Fibroblast of gingiva (primary cell): ENCODE measurements at places on chromosomes 5 and 9.

GRCh38 chr9:93098236-93098946 is 2.4 kb downstream of the CARD19 start:
- DNase-seq = peak; percentile 100

GRCh38 chr9:71680189-71680980 is 87.9 kb downstream of the CEMIP2 start:
- peak; percentile 62 for DNase-seq

- DNase-seq = peak; percentile 37
Observed at GRCh38 chr9:34403554-34404380, 27.1 kb upstream of the MYORG start.

- DNase-seq = no peak
Observed at GRCh38 chr5:28914297-28914696, 1875.9 kb upstream of the CDH9 start.

GRCh38 chr5:147286296-147286695 is 51.5 kb downstream of the STK32A start:
- no peak for DNase-seq

GRCh38 chr5:149959406-149960236 is 937 bp upstream of the SLC26A2 start:
- peak; percentile 65 for DNase-seq

- no peak for DNase-seq
Observed at GRCh38 chr9:97668485-97668884, 28.7 kb downstream of the XPA start.

- no peak for DNase-seq
Observed at GRCh38 chr5:143398053-143398355, 5.5 kb downstream of the NR3C1 start.

DNA sequence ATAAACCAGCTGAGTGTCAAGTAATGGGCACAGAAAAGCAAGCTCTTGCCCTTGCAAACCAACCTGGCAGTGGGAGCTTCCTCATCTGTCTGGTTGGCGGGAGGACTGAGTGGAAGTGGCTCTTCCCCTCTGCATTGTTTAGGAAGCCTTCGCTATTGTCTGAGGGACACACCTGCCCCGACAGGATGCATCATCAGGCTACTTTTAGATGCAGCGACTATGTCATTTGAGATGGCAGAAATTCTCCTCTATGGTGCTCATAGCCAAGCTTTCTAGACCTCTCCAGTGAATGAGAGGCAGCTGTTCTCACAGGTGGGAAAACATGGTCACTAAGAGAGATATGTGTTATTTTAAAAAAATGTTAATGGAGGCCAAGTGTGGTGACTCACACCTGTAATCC is 104.0 kb downstream of the DOCK8 start:
- no peak for DNase-seq

GRCh38 chr5:168093200-168093910 is 198.1 kb upstream of the WWC1 start:
- no peak for DNase-seq

DNA sequence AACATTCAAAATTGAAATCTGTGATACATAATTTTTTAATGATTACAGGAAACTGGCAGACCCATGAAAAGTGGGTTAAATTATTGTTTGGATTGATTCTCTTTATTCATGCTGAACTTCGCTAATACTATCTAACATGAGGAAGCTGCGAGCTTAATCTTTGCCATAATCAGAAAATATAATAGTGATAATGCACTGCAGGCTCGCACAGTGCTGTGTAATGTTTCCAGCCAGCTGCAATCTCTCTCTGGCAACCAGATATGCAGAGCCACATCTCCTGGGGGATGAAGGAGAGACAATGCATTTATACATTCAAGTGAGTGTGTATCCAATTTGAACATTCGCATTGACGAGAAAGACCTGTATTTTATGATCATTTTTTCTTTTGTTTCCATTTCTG is 669.7 kb upstream of the RGMB start:
- DNase-seq = no peak

GRCh38 chr9:100739208-100739607 is 161.3 kb downstream of the CAVIN4 start:
- DNase-seq = no peak

DNA sequence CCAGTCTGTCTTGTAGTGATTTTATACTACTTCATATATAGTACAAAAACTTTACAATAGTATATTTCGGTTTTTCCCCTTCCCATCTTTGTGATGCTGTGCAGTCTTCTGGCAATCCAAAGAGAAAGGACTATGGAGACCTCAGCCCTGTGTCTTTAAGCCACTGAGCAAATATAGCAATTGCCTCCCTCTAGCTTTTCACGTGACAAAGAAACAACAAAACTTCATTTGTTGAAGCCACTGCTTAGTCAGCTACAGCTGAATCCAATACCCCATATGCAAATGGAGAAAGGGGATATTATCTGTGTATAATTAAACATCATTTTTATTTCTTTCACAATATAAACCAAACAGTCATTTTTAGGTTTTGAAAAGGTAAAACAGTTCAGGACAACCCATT is 142.8 kb upstream of the STK32A start:
- DNase-seq = no peak

DNA sequence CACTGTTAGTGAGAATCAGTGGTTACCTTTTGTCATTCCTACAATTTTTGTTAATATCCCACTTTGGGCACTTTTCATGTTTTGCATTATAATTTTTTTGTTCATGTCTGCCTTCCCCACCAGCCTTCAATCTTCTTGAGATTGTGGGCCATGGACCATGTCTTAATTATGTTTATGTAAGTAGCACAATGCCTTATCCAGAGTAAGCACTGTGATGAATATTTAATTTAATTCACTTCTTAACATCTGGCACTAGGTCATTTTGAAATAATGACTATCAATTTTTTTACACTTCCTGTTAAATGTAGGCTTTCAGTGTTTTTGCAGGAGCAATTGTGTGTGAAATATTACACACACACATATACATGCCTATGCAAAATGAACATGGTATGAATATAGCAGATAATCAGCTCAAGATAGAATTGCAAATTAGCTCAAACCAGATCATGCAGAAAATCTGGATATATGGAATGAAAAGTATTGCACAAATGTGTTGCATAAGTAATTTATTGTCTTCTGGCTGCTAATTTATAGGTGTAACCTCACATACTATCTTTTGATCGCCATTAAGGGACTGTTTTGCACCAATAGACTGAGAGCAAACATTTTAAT is 5.3 kb upstream of the SHOC1 start:
- DNase-seq = no peak

GRCh38 chr9:3541206-3541605 is 15.4 kb upstream of the RFX3 start:
- no peak for DNase-seq

- no peak for DNase-seq
Observed at GRCh38 chr5:173355561-173355960, 27.3 kb upstream of the STC2 start.

- DNase-seq = peak; percentile 62
Observed at GRCh38 chr5:122101636-122102285, 23.7 kb upstream of the LOX start.

- DNase-seq = peak; percentile 95
Observed at GRCh38 chr9:110555551-110556331, 23.8 kb downstream of the SVEP1 start.

DNA sequence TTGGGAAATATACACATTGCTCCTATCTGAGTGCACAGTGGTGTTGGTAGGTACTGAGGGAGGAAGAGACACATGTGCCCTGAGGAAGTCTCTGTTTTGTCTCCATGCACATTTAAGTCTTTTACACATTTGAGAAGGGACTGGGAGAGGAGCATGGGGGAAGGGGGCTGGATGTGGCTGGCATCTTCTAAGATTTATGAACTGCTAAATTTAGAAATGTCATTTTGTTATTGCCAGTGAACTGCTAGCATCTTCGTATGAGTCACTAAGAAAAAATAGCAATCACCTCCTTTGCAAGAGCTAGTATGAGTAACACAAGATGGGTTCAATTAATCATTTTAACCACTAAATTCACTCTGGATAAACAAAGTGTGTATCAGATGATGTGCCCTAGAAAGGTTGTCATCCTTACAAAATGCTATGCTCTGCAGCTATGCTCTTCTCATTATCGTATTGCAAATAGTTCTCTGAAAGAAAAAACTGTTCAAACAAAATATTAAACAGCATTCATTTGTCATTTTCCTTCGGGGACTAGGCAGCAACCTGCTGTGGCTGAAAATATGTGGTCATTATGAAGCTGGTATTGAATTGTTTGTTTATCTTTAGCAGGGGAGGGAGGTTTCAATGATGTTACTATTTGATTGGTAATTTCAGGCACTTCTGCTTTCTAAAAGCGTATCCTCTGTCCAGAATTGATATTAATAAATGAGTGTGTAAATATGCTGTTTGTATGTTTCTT is 236.5 kb downstream of the DMRTA1 start:
- DNase-seq = peak; percentile 84

DNA sequence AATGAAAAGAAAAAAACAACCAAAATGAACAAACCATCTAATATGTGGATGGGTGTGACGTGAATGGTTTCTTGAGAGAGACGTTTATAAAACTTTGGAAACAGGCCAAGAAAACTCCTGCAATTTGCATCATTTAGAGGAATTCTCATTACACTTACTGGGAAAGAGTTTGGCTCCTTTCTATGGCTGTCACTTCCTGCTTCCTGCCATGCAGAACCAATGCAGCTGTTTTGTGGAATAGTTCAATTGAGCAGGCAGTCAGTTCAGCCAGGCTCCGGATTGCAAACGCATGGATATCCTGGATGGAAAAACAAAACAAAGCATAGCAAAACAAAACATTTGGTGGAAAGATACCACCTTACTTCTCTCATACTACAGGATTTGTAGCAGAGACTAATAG is 36.6 kb downstream of the FAM114A2 start:
- DNase-seq = peak; percentile 31

- DNase-seq = no peak
Observed at GRCh38 chr5:68276740-68277139, 61.2 kb downstream of the PIK3R1 start.

DNA sequence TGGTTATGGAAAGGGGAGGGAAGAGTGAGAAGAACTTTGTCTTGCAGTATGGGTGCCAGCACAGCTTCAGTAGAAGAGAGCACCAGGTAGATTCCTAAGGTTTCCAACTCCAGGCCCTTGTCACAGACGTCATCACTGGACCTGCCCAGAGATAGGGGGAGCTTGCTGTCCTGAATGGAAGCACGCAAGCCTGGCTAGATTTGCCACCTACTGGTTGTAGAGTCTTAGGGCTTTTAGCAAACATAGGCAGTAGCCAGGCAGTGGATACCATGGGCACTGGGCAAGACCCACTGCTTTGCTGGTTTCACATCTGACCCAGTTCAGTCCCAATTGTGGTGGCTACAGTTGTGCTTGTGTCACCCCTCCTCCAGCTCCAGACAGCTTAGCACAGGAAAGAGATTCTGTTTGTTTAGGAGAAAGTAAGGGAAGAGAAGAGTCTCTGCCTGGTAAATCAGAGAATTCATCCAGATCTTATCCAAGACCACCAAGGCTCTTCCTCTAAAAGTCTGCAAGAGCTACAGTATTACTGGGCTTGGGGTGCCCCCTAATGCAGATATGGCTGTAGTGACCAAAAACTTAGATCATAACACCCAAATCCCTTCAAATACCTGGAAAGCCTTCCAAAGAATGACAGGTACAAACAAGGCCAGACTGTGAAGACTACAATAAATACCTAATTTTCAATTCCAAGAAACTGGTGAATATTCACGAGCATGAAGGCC is 158.9 kb downstream of the HINT1 start:
- no peak for DNase-seq

GRCh38 chr5:111163000-111163399 is 61.2 kb upstream of the CAMK4 start:
- no peak for DNase-seq

- no peak for DNase-seq
Observed at GRCh38 chr9:75911390-75911789, 20.9 kb downstream of the PCSK5 start.

- no peak for DNase-seq
Observed at GRCh38 chr5:141617128-141617527, 1.7 kb downstream of the DIAPH1 start.

DNA sequence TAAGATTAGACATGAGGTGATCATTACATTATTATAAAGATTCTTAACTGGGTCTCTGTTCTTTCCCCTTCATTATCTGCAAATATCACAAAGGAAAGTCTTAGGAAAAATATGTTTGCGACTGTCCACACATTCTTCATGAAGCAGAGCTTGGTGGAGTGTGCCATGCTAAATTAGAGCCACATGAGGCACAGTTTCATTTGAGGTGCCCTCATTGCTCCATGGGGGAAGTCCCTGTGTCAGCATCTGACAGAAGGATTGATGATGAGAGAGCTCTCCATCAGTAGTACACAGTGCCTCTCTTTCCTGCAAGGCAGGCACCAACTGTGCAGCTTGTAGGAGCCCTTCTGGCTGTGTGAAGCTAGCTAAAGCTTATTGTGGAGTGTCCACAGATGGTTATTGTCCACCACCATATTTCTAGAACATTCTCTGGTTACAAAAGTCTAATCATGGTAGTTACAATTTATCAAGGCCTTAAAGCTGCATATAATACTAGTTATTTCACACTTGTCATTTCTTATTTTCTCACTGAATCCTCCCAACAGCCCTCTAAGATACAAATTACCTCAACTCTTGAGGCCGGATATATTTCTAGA is 63.9 kb downstream of the C9orf152 start:
- DNase-seq = no peak

DNA sequence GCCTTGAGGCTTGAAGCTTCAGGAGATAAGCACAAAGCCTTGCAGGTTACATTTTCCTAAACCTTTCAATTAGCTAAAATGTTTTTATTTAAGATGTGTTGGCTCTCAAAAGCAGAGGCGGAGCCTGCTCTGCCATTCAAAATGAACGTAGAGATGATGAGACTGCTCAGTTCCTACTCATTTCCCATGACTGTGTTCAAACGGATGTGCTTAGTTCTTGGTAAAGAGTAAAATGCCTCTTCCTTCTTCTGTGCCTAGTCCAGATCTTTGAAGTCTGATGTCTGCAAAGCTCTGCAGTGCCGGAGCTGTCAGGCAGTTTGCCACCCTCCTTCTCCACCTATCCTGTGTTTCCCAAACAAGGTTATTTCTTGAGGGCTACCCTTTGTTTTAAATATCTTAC is 46.3 kb upstream of the ADAMTSL1 start:
- no peak for DNase-seq

GRCh38 chr5:29042152-29042551 is 2003.8 kb upstream of the CDH9 start:
- no peak for DNase-seq

DNA sequence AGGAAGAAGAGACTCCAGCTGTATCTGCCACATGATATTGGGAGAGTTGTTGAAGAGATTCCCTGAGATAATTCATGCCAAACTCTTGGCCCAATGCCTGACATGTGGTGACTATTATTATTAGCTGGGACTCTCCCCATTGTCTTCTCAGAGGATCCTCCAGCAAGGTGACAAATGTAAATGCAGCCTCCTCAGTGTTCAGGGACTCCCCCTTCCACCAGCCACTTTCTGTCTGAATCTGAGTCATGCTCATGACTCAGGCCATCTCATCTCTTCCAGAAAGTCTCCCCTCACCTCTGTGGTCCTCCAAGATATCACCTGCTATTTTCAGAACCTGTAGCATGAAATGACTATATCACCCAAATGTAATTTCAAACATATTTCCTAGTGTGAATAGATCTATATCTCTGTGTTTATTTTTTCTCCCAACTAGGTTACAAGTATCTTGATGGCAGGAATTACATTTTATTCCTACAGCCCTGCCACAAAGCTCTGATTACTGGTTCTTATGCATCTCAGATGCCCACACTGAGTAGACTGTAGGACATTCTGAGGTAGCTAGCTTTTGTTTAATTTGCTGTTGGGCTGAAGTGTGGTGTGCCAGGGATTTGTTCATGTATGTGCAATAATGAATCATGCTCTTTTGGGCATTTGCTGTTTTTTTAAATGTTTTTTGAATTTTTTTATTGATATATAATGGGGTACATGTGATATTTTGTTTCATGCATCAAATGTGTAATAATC is 126.6 kb upstream of the IL12B start:
- DNase-seq = peak; percentile 51
